ENCODE measurements at places on chromosomes 6 and 20.

GRCh38 chr20:21083825-21084325 lies 22.3 kb downstream of the LINC00237 start:
- DNase-seq = no peak

DNA sequence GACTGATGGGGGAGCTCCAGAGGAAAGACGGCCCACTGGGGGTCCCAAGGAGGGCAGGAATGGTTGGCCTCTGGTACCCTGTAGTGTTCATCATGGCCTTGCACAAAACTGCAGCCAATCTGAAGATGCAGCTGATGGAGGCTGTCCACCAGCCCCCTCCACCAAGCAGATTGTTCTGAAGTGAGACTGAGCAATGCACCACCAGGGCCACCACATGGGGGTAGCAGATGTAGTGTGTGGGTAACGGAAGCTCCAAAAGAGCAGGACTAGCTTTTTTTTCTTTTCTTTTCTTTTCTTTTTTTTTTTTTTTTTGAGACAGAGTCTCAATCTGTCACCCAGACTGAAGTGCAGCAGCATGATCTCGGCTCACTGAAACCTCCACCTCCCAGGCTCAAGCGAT lies 181.0 kb upstream of the MYLIP start:
- DNase-seq = no peak

DNA sequence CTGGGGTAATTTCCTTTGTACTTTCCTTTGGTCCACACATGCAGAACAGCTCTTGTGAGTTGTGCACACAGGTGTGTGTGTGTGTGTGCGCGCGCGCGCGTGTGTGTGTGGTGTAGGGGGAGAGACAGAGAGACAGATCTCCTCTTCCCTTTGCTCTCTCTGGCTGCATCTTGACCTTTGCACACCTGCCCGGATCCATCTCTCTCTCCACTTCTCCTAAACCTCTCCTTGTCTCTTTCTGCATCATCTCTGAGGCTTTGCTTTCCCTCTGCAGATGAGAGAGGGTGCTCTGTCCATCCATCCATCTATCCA lies 67.0 kb downstream of the SRC start:
- DNase-seq = no peak

GRCh38 chr6:10624836-10625235 lies 69.6 kb downstream of the C6orf52 start:
- no peak for DNase-seq

DNA sequence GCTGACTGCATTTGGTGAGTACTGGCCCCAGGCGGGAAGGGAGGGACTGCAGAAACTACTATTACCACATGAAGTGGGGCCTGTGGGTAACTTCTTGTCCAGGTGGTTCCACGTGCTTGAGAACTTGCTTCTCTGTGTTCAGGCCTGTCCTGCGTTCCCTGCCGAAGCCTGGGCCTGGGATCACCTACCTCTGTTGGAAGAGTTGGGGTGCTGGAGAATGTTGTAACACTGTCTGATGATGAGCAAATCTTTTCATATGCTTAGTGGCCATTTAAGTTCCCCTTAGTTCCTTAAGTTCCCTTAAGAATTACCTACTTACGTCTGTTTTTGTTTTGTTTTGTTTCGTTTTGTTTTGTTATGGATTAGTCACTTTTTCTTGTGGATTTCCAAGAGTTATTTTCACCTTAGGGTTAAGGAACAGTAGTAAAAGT lies 154.4 kb downstream of the DTNBP1 start:
- DNase-seq = no peak

- no peak for DNase-seq
Observed at GRCh38 chr6:50927800-50928199, 109.1 kb downstream of the TFAP2B start.

- DNase-seq = no peak
Observed at GRCh38 chr6:168428052-168428826, 12.7 kb upstream of the SMOC2 start.

- DNase-seq = no peak
Observed at GRCh38 chr6:135393289-135393688, 104.3 kb downstream of the AHI1 start.

Measured in NCI-H187 (cell line).